ENCODE measurements at places on chromosomes 4 and X. TPM values are rescaled to one million over a fixed set of nuclear protein-coding genes. Genes with fewer than 3 reads are reported as not detected.

The CC2D2A gene
- 13.7 TPM for polyA plus RNA-seq

The MUC7 gene
- not detected for polyA plus RNA-seq

The ANAPC4 gene
- polyA plus RNA-seq = 30.0 TPM

The STBD1 gene
- 0.16 TPM for polyA plus RNA-seq

The SUV39H1 gene
- 0.32 TPM for polyA plus RNA-seq

The FAM184B gene
- polyA plus RNA-seq = 3.1 TPM

The AKAP14 gene
- polyA plus RNA-seq = 0.51 TPM

The CT83 gene
- polyA plus RNA-seq = not detected

The GPRIN3 gene
- polyA plus RNA-seq = 0.83 TPM

The MID1IP1 gene
- polyA plus RNA-seq = 0.12 TPM

The LRCH2 gene
- polyA plus RNA-seq = 8.1 TPM

The SOWAHD gene
- not detected for polyA plus RNA-seq

The ADGRG4 gene
- polyA plus RNA-seq = not detected

The RGN gene
- 21.0 TPM for polyA plus RNA-seq

The MAML3 gene
- 0.48 TPM for polyA plus RNA-seq

The RIBC1 gene
- polyA plus RNA-seq = not detected

The COL4A5 gene
- polyA plus RNA-seq = 0.77 TPM

The STOX2 gene
- polyA plus RNA-seq = 22.7 TPM

The AWAT2 gene
- not detected for polyA plus RNA-seq

The ERAS gene
- polyA plus RNA-seq = not detected

The HDAC6 gene
- polyA plus RNA-seq = 20.9 TPM

The FRMPD3 gene
- 0.53 TPM for polyA plus RNA-seq

The CFP gene
- polyA plus RNA-seq = not detected

The SMR3B gene
- polyA plus RNA-seq = not detected

The CSAG1 gene
- polyA plus RNA-seq = 0.86 TPM

The MAGEA1 gene
- not detected for polyA plus RNA-seq

The GRIA3 gene
- 287 TPM for polyA plus RNA-seq

The TCEAL8 gene
- polyA plus RNA-seq = 196 TPM

The SERTM2 gene
- polyA plus RNA-seq = not detected

The F8A2 gene
- not detected for polyA plus RNA-seq

The LINC00632 gene
- 485 TPM for polyA plus RNA-seq

The QDPR gene
- polyA plus RNA-seq = 104 TPM

All from Purkinje cell (primary cell).